Thoracic aorta endothelial cell (primary cell): ENCODE measurements at places on chromosomes 16 and 17. TPM values are rescaled to one million over a fixed set of nuclear protein-coding genes. Genes with fewer than 3 reads are reported as not detected.

Gene HEATR3
- 38.8 and 42.5 TPM in 2 replicates for total RNA-seq

Gene LHX1
- not detected in 2 replicates for total RNA-seq

Gene SAMD14
- 3.1 and 3.7 TPM in 2 replicates for total RNA-seq

Gene AOC3
- total RNA-seq = under 0.01 and 0.07 TPM in 2 replicates

Gene TXNL4B
- total RNA-seq = 10.9 and 12.3 TPM in 2 replicates

Gene CCDC154
- 0.07 TPM in 1 of 2 replicates, not detected in the other for total RNA-seq

Gene TPSG1
- not detected in 2 replicates for total RNA-seq

Gene CYGB
- total RNA-seq = 0.29 and 0.66 TPM in 2 replicates
